Neural crest cell (in vitro differentiated cells): ENCODE measurements at places on chromosomes 1 and 21. TPM values are rescaled to one million over a fixed set of nuclear protein-coding genes. Genes with fewer than 3 reads are reported as not detected.

DNA sequence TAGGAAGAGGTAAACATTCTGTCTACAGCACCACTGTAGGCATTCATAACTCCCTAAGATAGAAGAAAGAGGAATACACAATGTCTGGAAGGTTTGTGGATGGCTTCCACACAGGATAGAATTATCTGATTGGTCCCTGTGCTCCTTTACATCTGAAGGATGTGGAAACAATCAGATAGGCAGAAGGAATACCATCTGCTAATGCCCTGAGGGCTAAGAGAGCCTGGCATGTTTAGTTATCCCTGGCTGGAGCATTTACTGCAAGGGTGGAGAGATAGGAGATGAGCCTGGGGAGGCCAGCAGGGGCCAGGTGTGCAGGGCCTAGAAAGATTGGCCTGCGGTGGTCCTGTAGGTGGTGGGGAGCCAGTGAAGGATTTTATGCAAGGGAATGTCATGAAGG is 8.6 kb upstream of the ACBD3 start:
- H3K4me1 ChIP-seq = no peaks in the 10 kb centered on the region
- H3K4me3 ChIP-seq = no peak overlapping the region
- no peak for DNase-seq
- no peaks in the 10 kb centered on the region for H3K36me3 ChIP-seq
- peaks cover 11% of the 10 kb centered on the region for H3K27me3 ChIP-seq
- no peak overlapping the region for H3K27ac ChIP-seq

GRCh38 chr1:22055463-22055862 is 3.0 kb downstream of the CDC42 start:
- peak overlapping the region; percentile 24 for H3K4me3 ChIP-seq
- no peak for DNase-seq
- peaks cover 6% of the 10 kb centered on the region for H3K36me3 ChIP-seq
- H3K27ac ChIP-seq = no peak overlapping the region
- H3K4me1 ChIP-seq = peaks cover 29% of the 10 kb centered on the region

GRCh38 chr1:90707363-90707710 is 9.8 kb downstream of the BARHL2 start:
- H3K4me3 ChIP-seq = peak overlapping the region; percentile 70
- DNase-seq = no peak
- peaks cover 11% of the 10 kb centered on the region for H3K4me1 ChIP-seq
- peaks cover 98% of the 10 kb centered on the region for H3K27me3 ChIP-seq
- no peaks in the 10 kb centered on the region for H3K36me3 ChIP-seq
- H3K27ac ChIP-seq = no peak overlapping the region

Gene TBX15
- 3.2 and 3.4 TPM in 2 replicates for total RNA-seq

Gene C1orf53
- total RNA-seq = 1.9 and 3.1 TPM in 2 replicates

DNA sequence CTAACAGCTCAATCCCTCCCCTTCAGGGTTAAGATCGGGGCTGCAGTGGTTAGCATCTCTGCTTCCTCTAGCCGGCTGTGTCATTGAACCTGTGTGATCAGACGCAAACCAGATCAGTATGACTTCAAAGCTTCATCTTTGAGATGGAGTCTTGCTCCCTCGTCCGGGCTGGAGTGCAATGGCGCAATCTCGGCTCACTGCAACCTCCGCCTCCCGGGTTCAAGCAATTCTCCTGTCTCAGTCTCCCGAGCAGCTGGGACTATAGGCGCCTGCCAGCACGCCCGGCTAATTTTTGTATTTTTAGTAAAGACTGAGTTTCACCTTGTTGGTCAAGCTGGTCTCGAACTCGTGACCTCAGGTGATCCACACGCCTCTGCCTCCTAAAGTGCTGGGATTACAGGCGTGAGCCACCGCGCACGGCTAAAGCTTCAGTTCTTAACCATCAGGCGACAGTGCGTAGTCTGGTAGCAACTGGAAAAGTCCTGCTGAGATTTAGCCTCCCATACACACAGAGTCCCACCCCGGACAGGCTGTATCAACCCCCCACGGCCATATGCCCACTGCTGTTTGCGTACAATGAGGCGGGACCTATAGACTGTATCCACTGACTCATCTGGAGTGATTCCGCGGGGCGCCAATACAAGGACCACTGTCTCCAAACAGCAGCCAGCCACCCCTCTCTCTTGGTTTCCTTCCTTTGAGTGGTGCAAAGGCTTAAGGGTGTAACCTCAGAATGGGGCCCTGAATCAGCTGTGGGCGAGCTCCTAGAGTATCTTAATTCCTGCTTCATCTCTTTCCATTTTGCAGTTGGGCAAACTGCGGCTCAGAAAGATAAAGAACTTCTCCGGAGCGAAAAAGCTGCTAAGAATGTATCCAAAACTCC is 23.3 kb downstream of the CELA3A start:
- DNase-seq = no peak
- H3K27ac ChIP-seq = peak overlapping the region; percentile 77
- peak overlapping the region; percentile 93 for H3K4me3 ChIP-seq

GRCh38 chr21:43737158-43737950 is 18.4 kb downstream of the PDXK start:
- DNase-seq = no peak
- no peak overlapping the region for H3K4me3 ChIP-seq
- no peaks in the 10 kb centered on the region for H3K36me3 ChIP-seq
- peak overlapping the region; percentile 43 for H3K27ac ChIP-seq

- H3K4me1 ChIP-seq = no peaks in the 10 kb centered on the region
- H3K36me3 ChIP-seq = peaks cover 3% of the 10 kb centered on the region
- DNase-seq = no peak
- no peak overlapping the region for H3K4me3 ChIP-seq
- peaks cover 3% of the 10 kb centered on the region for H3K27me3 ChIP-seq
- no peak overlapping the region for H3K27ac ChIP-seq
These were observed 61.6 kb upstream of the KIAA0040 start for GRCh38 chr1:175254190-175254589.
